ENCODE measurements at places on chromosomes 3 and 15.

- no peak for DNase-seq
These were observed 5.0 kb downstream of the CMTM8 start for GRCh38 chr3:32243519-32243918.

- DNase-seq, result no peak
These were observed 56.9 kb downstream of the TJP1 start for GRCh38 chr15:29765234-29765841.

DNA sequence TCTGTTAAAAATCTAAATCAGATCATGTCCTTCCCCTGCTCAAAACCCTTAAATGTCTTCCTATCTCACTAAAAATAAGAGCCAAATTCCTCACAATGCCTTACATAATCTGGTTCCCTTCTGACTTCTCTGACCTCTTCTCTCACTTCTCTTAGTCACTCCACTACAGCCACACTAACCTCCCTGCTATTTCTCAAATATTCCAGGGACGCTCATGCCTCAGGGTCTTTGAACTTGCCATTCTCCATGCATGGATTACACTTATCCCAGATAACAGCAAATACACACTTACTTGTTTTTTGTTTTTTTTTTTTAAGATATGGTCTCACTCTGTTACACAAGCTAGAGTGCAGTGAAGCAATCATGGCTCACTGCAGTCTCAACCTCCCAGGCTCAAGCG, 8.5 kb downstream of the TP53BP1 start:
- no peak for DNase-seq

- no peak for DNase-seq
These were observed 275.7 kb upstream of the NAALADL2 start for GRCh38 chr3:174583396-174583795.

- DNase-seq, result no peak
These were observed 75.1 kb upstream of the OSTN start for GRCh38 chr3:191123946-191124345.

DNA sequence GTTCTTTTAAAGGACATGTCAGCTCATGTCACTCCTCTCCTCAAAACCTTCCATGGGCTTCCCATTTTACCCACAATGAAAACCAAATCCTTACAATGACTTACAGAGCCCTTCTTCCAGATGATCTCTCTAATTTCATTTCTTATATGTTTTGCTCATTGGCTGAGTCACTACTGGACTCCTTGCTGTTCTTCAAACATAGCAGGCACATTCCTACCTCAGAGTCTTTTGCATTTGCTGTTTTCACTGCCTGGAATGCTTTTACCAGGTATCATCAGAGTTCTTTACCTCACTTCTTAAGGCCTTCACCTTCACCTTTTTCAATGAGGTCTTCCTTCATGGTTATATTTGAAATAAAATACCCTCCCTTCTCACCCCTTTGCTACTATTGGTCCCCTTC, 57.3 kb downstream of the NECTIN3 start:
- DNase-seq, result no peak

DNA sequence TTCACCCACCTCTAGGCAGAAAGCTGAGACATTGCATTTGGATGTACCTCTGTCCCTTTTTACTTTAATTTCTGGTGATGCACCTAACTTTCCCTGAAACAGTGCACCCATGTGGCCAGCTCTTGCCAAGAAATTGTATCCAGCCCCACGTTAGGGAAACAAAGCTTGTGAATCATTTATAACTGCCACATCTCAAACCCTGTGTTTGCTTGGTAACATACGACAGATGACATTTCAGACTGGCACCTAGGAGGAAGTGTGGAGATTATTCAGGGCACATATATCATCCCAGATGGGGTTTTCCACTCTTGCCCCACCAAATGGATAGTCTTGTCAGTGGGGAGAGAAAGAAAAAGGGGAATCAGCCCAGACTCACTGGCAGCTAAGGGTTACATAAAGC, 2.1 kb downstream of the CYB561D2 start:
- no peak for DNase-seq

- DNase-seq, result no peak
These were observed 67.3 kb upstream of the DCBLD2 start for GRCh38 chr3:98968824-98969223.

DNA sequence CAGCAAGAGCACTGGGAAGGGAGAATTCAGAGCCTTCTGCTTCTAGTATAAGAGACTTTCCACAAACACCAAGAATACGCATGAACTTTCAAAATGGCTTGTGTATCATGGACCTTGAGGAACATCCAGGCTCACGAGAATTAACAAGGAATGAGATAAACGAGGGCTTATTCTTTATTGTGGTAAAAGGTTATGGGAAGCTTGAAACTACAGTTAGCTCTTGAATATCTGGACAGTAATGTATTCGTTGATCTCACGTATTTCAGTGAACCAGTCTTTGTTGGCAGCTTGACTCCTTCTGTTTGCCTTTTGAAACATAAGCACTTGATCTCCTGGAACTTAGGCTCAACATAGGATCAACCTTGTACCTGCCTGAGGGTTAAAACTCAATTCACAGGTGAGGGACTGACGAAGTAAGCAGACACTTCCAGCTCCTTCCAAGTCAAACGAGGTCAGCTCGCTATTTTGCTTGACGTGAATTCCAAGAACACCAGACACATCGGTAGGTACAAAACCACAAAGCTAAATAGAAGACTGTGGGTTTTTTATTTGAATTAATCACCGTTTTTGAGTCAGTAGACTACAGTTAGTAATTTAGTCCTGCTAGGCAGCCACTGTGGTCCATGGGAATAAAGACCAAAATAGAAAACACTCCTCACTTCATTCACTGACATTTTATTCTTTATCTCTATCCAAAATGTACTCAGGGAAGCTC, 30.8 kb downstream of the GALNT15 start:
- no peak for DNase-seq

DNA sequence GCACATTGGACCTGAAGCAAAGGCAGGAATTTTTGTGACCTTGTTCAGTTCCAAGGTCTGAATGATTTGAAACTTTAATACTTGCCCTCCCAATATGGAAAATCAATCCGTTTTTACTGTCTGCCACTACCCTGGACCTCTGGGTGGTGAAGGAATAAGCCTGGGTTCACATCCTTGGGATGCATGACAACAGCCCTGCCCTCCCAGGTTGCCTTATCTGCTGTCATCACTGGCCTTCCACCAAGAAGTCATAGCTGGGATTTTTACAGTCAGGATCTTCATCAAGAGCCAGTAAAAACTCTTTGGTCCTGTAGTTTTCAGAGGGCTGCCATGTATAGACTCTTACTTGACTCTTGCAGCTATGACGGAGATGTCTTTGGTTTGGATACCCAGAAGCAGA, 128.6 kb downstream of the MYLK start:
- no peak for DNase-seq

- DNase-seq, result no peak
These were observed 78.2 kb downstream of the NEDD4 start for GRCh38 chr15:55915221-55915620.

DNA sequence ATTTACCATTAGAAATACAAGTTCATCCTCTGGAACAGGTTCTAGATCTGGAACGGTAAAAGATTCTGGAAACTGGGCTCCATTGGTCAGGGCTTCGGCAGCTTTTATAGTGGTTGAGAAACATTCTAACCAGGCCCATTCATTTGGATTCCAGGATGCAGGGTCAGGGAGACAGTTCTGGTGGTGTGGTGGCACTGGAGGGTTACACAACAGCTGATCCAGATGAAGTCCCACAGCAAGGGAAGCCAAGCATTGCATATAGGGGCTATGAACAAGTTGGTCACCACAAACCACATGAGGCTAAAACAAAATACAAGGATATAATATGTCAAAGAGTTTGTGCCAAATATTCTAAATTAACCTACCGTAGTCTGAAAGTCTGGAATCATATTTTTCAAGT, 43.0 kb downstream of the FBXL22 start:
- DNase-seq, result no peak

DNA sequence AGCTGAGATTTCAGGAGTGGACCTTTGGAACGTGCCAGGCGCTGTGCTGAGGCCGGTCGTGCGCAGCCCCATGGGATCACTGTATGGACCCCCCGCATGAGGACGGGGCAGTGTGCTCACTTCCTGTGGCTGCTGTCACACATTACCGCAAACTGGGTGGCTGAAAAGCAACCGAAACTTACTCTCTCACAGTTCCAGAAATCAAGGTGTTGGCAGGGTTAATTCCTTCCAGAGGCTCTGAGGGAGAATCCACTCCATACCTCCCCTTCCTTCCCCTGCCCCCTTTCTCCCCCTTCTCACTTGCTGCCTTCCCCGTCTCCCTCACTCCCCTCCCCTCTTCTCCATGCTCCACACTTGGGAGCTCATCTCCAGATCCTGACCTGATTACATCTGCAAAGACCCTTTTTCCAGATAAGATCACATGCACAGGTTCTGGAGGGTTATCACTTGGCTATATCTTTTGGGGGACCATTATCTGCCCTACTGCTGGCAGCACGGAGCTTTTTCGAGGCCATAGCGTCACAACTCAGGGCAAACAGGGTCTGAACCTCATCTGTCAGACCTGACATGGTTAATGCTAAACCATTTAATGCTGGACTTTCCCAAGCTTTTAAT, 41.2 kb downstream of the KLF13 start:
- no peak for DNase-seq

DNA sequence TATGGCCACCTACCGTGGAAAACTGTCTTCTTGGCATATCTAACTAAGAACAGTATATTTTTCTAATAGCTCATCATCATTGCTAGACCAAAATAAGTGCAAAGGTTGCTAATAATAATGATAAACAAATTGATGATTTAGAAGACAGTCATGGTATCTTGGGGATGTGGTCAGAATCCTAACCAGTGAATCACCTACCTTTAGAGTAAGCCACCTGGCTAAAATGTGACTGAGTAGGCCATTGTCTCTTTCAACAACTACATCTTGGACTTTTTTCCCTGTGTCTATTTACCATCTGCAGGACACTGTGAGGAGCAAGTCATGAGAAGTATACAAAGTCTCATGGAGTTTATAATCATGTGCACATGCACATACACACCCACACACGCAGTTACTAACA, 273.5 kb upstream of the SEMA6D start:
- no peak for DNase-seq

- DNase-seq, result no peak
These were observed 39.6 kb upstream of the IP6K2 start for GRCh38 chr3:48756640-48757039.

- DNase-seq, result no peak
These were observed 372.4 kb downstream of the FOXP1 start for GRCh38 chr3:71211083-71211482.

GRCh38 chr15:62756326-62756994, 286.1 kb upstream of the TPM1 start:
- DNase-seq, result no peak

DNA sequence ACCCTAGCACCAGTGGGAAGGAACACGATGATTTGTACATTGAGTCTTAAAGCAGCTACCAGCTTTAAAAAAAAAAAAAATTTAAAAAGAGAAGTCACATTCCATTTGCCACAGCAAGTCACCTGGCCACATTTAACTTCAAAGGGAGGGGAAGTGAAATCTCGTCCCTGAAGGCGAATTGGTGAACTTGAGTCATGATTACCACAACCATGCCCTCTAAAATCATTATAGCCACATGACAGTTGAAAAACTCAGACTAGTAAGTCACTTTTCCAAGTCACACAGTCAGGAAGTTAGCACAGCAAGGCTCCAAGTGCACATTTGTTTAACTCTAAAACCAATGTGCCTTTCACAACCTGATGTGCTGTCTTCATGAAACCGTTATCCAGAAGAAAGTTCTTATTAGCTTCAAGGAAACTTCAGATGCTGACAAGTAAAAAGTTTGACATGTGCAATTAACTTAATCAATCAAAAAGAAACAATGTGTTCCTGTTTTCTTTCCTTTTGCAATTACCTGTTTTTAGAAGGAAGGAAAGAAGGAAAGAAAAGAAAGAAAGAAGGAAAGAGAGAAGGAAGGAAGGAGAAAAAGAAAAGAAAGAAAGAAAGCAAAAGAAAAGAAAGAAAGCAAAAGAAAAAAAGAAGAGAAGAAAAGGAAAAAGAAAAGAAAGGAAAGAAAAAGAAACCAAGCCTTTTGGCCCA, 8.3 kb upstream of the THSD4 start:
- DNase-seq, result no peak

GRCh38 chr3:184352897-184353545, 8.4 kb downstream of the CLCN2 start:
- no peak for DNase-seq

- DNase-seq, result no peak
These were observed 32.4 kb downstream of the SCN11A start for GRCh38 chr3:39019299-39019698.
